ENCODE measurements at places on chromosomes 12 and 14.

GRCh38 chr12:34342048-34342447 is 319.8 kb downstream of the ALG10 start:
- DNase-seq = no peak

DNA sequence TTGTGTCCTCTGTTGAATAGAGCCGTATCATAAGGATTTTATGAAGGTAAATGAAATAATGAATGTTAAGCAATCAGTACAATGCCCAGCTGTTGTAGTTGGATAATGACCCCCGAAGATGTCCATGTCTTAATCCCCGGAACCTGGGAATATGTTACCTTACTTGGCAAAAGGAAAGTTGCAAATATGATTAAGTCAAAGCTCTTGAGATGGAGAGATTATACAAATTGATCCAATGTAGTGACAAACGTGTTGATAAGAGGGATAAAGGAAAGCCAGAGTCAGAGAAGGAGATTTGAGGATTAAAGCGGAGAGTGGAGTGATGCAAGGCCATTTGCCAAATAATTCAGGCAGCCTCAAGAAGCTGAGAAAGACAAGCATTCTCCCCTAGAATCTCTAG is 19.2 kb upstream of the MGAT4C start:
- no peak for DNase-seq

GRCh38 chr12:67890726-67891258 is 98.5 kb upstream of the IFNG-AS1 start:
- no peak for DNase-seq

- no peak for DNase-seq
Measured at GRCh38 chr14:65805113-65805473, 392.6 kb downstream of the FUT8 start.

DNA sequence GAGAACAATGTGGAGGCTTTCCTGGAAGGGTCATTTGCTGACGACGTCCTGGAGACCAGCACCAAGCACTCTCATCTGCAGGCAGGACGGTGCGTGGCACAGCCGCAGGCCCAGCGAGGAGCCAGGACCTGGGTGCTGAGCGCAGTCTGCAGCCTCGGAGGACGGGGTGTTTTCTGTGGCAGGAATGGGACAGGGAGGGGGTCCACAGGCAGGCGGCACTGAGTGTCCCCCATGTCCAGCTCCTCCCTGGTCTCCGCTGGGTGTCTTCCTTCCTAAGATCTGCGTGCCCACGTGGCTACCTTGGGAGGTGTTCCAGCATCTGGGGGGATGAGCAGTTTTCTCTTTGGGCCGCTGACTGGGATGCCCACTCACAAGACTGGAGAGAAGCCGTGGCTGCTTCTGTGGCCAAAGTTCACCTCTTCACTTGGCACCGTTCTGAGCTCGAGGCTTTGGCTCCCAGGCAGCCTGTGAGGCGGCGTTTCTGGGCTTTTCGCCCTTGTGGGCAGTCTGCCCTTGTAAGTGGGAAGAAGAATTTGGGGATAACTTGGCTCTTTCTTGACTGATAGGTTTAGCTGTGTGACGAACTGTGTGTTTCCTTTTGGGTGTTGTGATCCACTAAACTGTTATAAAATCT is 72.2 kb downstream of the NOC4L start:
- no peak for DNase-seq

GRCh38 chr12:92041742-92042141 is 103.9 kb downstream of the BTG1 start:
- DNase-seq = no peak

GRCh38 chr14:73833530-73834260 is 17.9 kb upstream of the PTGR2 start:
- DNase-seq = no peak

GRCh38 chr14:105908481-105908911 is 382.1 kb downstream of the TMEM121 start:
- no peak for DNase-seq

- no peak for DNase-seq
Measured at GRCh38 chr14:51972566-51972965, 16.8 kb upstream of the RTRAF start.

GRCh38 chr12:12608557-12608957 is 3.1 kb upstream of the CREBL2 start:
- DNase-seq = no peak

DNA sequence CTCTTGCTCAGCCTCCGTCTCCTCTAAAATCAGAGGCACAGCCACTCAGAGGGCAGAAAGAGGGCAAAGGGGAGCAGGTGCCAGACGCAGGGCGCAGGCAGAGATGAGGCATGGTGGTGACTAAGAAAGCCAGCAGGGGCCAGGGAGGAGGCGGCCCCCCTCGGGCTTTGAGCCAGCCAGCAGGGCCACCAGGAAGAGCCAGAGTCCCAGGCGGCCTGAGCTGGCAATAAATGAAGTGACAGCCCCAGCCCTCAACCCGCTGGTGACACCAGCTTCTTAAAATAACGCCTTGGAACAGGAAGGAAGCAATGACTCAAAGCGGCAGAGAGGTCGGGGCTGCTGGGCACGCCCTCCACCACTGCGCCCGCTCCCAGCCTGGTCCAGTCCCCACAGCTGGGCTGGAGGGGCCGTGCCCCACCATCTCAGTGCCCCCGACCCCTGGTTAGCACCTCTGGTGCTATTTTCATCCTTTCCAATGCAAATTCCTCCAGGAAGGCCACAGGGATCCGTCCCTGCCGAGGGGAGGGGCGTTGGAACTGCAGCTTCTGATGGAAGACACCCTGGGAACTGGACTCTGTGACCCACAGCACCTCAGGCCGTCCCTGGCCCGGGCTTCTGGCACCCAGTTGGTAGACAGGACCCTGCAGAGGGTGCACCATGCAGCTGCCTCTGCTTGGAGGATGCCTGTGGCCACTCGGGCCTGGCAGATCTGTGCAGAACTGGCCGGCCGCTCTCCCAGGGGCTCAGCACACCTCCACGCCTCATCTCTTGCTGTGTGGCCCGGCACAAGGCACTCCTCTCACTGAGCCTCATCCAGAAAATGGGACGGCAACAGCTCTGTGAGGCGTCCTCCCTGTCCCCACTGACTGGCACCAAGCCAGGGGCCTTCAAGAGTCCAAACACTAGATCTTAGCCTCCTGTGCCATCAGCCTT is 113.7 kb downstream of the NCOR2 start:
- peak; percentile 82 for DNase-seq

GRCh38 chr14:60301685-60302084 is 52.7 kb downstream of the PPM1A start:
- DNase-seq = no peak

GRCh38 chr14:95662376-95663186 is 23.6 kb upstream of the TCL1B start:
- DNase-seq = no peak

DNA sequence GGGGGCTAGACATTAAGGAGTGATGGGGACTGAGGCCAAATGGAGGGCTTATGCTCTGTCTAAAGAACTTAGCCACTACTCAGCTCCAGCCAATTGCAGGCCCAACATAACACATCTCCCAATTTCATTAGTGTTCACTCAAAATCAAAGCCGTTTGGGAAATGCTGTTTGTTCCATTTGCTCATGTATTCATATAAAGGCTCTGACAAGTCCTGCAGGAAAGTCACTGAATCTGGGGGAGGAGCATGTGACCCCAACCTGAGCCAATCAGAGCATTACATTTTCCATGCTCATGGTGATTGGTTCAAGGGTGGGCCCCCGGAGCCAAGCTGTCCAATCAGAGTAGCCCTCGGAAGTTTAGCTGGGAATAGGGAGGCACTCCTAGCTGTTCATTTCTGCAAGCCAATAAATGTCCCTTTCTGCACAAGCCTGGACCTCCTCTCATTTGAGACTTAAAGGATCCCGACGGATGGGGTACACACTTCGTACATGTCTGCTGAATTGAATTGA is 20.9 kb downstream of the SDSL start:
- no peak for DNase-seq

- no peak for DNase-seq
Measured at GRCh38 chr12:67773896-67774295, 125.4 kb downstream of the DYRK2 start.

- no peak for DNase-seq
Measured at GRCh38 chr12:10901427-10901826, 7.9 kb downstream of the TAS2R13 start.

DNA sequence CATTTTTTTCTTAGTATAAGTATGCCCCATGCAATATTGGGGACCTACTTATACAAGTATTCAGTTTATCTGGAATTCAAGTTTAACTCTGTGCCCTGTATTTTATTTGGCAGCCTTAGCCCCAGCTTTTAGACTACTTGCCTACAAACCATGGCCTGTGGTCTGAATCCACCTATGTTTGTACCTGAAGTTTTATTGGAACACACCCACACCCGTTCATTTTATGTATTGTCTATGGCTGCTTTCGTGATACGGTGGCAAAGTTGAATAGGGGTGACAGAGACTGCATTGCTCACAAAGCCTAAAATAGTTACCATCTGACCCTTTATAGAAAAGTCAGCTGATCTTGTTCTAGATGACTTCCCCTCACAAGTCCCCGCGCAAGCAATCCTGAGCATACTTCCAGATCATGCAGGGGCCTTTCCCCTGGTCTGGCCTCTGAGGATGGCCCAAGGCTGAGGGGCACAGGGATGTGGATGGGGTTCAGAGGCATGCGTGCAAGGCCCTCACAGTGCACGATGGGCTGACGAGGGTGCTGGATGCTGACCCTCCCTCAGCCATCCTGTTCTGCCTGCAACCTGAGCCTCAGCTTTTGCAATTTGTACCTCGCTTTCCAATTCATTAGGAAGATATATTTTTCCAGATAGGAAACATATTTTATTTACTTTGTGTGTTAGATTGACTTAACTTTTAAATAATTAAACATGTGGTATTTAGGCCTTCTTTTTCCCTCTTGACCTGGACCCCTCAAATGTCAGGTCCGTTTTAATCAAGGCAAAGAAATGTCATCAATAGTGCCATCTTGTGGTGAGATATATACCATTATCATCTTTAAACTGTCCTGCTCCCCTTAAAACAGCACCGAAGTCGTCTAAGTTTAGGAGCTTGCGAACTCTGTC is 527.3 kb upstream of the CCDC196 start:
- DNase-seq = no peak

GRCh38 chr14:36474593-36474992 is 45.4 kb downstream of the NKX2-1 start:
- no peak for DNase-seq

DNA sequence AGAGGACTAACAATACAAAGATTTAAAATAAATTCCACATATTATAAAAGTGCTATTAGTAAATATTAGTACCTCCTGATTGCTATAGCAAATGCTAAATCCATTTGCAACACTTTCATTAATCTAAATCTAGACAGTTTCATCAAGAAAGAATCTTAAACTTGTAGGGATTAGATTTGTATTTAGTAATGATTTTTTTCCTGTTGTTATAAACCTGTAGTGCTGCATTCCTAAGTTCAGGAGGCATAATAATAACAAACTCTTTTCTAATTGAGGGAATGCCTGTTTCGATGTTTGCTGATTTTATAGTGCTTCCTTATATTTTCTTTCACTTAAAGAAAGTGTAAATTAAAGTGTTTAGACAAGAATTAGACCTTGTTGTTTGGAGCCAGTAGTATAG is 166.1 kb downstream of the FOXA1 start:
- DNase-seq = no peak

- DNase-seq = no peak
Measured at GRCh38 chr14:91931478-91932088, 15.9 kb downstream of the FBLN5 start.

DNA sequence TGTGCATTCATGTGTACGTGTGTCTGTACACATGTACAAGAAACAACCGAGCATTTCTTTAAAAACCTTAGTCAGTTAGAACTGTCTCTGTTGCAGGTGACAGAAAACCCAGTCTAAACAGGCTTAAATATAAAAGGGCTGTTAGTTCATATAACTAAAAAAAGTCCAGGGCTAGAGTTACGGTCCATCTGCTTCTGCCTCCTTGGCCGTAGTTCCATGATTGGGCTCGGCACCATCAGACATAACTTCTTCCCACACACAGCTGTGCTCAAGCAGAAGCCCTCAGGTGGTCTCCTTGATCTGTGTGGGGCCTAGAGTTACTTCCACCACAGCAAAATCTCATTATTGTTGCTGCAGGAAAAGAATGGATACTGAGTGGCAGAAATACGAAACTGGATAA is 34.6 kb downstream of the CKB start:
- no peak for DNase-seq

DNA sequence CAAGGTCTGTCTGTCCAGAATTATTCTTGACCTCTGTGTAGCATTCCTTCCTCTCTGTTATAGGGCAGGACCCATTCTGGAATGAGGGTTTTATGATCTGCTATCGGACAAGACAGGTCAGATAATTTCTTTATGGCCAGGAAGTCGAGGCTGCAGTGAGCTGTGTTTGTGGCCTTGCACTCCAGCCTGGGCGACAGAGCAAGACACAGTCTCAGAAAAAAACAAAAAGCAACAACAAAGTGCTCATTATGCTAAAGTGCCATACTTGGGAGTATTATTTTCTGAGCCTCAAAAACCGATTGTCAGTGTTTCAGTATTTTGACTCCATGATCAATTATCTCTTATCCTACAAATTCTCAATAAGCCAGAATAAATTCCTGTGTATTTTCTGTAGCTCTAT is 4.1 kb downstream of the CIPC start:
- DNase-seq = no peak

- no peak for DNase-seq
Measured at GRCh38 chr14:74732387-74732786, 19.4 kb downstream of the FCF1 start.

- no peak for DNase-seq
Measured at GRCh38 chr12:109358154-109358869, 10.6 kb downstream of the MYO1H start.
